ENCODE measurements at places on chromosomes 4 and X. TPM values are rescaled to one million over a fixed set of nuclear protein-coding genes. Genes with fewer than 3 reads are reported as not detected.

TCP11X2 gene
- not detected for total RNA-seq

MYL5 gene
- total RNA-seq: 44.9 TPM

USP51 gene
- total RNA-seq: 0.05 TPM

ADAM29 gene
- not detected for total RNA-seq

LRAT gene
- total RNA-seq: 6.7 TPM

C1QTNF7 gene
- not detected for total RNA-seq

GPR119 gene
- total RNA-seq: not detected

PDGFC gene
- 11.0 TPM for total RNA-seq

TMEM35A gene
- not detected for total RNA-seq

PRDM8 gene
- 0.72 TPM for total RNA-seq

CNGA1 gene
- 1.1 TPM for total RNA-seq

HSD17B13 gene
- total RNA-seq: 0.72 TPM

ZGRF1 gene
- total RNA-seq: 11.6 TPM

GLOD5 gene
- total RNA-seq: not detected

HTRA3 gene
- 1.1 TPM for total RNA-seq

ZNF185 gene
- 0.45 TPM for total RNA-seq

OCIAD2 gene
- not detected for total RNA-seq

ZFP92 gene
- not detected for total RNA-seq

RGN gene
- total RNA-seq: 0.19 TPM

CYP2U1 gene
- 2.3 TPM for total RNA-seq

COL25A1 gene
- total RNA-seq: not detected

ANOS1 gene
- total RNA-seq: 0.08 TPM

FAM53A gene
- total RNA-seq: 5.8 TPM

CTSO gene
- total RNA-seq: 1.9 TPM

MGARP gene
- 0.11 TPM for total RNA-seq

RAB28 gene
- total RNA-seq: 19.2 TPM

AFP gene
- total RNA-seq: not detected

RAI2 gene
- total RNA-seq: not detected

REELD1 gene
- total RNA-seq: not detected

ZAR1 gene
- total RNA-seq: 1.1 TPM

Data from A375 (cell line).